ENCODE measurements at places on chromosomes 12 and 14. TPM values are rescaled to one million over a fixed set of nuclear protein-coding genes. Genes with fewer than 3 reads are reported as not detected.

- H3K36me3 ChIP-seq: no peaks in the 10 kb centered on the region
- H3K4me1 ChIP-seq: no peaks in the 10 kb centered on the region
- H3K27me3 ChIP-seq: peaks cover 38% of the 10 kb centered on the region
- no peak overlapping the region for H3K4me3 ChIP-seq
These were observed 3.6 kb upstream of the EML1 start for GRCh38 chr14:99789581-99789980.

GRCh38 chr12:92431146-92431545, 271.6 kb upstream of the PLEKHG7 start:
- no peaks in the 10 kb centered on the region for H3K27me3 ChIP-seq
- no peak overlapping the region for H3K4me3 ChIP-seq
- no peaks in the 10 kb centered on the region for H3K36me3 ChIP-seq
- no peak for DNase-seq
- H3K4me1 ChIP-seq: no peaks in the 10 kb centered on the region

DNA sequence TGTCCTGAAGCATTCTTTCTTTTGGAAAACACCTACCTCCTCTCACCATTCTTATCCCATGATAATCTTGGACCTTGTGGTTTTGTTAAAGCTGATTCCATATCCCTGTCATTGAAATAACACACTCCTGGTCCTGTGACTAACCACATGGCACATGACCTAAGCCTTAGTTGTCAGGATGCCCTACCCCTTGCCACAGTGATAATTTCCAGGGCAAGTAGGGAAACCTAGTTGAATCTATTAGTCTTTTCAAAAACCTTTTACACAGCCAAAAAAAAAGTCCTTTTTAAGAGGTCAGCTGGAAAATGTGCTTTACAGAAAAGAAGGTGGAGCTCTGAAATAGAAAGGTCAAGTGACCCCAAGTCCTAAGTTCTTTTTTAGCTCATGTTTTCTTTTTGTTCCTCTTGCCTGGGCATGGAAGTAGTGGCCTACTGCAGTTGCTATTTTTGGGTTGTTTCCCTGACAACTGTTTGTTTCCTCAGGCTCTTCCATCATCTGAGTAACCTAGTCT, 608.4 kb downstream of the LRFN5 start:
- H3K4me1 ChIP-seq: no peaks in the 10 kb centered on the region
- H3K27me3 ChIP-seq: no peaks in the 10 kb centered on the region
- no peak for DNase-seq
- no peak overlapping the region for H3K27ac ChIP-seq
- H3K36me3 ChIP-seq: no peaks in the 10 kb centered on the region
- no peak overlapping the region for H3K4me3 ChIP-seq

GRCh38 chr12:64669270-64669842, 59.1 kb downstream of the RASSF3 start:
- peak; percentile 84 for DNase-seq
- H3K27ac ChIP-seq: peak overlapping the region; percentile 99
- H3K4me3 ChIP-seq: peak overlapping the region; percentile 44
- no peaks in the 10 kb centered on the region for H3K36me3 ChIP-seq

DNA sequence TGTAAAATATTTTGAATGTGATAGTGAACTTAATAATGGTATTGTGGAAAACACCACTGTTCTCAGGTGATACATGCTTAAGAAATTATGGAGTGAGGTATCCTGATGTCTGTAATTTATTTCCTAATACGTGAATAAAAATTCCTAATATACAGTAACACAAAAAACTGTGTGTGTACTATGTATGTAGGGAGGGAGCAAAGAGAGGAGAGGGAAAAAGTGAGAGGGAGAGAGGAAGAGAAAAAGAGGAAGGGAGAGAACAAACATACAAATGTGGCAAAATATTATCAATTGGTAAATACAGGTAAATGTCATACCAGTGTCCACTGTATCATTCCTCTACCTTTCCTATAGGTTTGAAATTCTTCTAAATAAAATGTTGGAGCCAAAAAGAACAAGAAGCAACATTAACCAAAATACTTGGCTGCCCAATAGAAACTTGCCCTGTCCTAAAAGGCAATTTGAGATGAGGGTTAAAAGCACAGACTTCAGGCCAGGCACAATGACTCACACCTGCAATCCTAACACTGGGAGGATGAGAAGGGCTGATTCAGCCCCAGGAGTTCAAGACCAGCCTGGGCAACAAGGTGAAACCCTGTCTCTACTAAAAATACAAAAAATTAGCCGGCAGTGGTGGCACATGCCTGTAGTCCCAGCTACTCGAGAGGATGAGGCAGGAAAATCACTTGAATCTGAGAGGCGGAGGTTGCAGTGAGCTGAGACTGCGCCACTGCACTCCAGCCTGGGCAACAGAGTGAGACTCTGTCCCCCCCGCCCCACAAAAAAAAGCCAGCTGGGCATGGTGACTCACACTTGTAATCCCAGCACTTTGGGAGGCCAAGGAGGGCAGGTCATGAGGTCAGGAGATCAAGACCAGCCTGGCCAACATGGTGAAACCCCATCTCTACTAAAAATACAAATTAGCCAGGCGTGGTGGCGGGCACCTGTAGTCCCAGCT, 14.5 kb downstream of the R3HDM2 start:
- H3K36me3 ChIP-seq: peaks cover 8% of the 10 kb centered on the region
- no peak overlapping the region for H3K27ac ChIP-seq
- no peaks in the 10 kb centered on the region for H3K27me3 ChIP-seq

DNA sequence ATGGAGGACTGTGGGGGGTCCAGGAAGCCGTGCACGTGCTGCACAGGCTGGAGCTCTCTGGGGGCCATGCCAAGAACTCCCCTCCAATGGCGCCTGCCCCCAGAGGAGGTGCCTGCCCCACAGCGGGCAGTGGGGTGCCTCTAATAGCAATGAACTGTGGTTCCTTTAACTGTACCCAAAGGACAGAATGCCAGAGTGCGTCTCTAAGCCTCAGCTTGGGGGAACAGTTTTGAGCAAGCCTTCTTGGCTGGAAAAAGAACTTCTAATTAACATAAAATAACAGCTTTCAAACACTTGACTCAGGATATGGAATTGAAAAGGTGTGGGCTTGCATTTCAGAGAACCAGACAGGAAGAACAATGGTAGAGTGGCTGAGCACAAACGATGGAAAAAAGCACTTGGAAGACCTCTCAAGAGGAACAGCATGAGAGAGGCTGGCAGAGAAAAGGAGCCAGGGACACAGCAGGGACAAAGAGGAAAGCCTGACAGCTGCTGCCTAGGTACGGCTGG, 195.6 kb downstream of the TTC7B start:
- no peak overlapping the region for H3K27ac ChIP-seq
- peaks cover 4% of the 10 kb centered on the region for H3K4me1 ChIP-seq
- no peaks in the 10 kb centered on the region for H3K27me3 ChIP-seq
- no peaks in the 10 kb centered on the region for H3K36me3 ChIP-seq

- peaks cover 2% of the 10 kb centered on the region for H3K27me3 ChIP-seq
- H3K36me3 ChIP-seq: peaks cover 21% of the 10 kb centered on the region
- peaks cover 10% of the 10 kb centered on the region for H3K4me1 ChIP-seq
- peak overlapping the region; percentile 98 for H3K4me3 ChIP-seq
- DNase-seq: peak; percentile 31
- peak overlapping the region; percentile 100 for H3K27ac ChIP-seq
These were observed 830 bp downstream of the PPP4R3A start for GRCh38 chr14:91509083-91509877.

DNA sequence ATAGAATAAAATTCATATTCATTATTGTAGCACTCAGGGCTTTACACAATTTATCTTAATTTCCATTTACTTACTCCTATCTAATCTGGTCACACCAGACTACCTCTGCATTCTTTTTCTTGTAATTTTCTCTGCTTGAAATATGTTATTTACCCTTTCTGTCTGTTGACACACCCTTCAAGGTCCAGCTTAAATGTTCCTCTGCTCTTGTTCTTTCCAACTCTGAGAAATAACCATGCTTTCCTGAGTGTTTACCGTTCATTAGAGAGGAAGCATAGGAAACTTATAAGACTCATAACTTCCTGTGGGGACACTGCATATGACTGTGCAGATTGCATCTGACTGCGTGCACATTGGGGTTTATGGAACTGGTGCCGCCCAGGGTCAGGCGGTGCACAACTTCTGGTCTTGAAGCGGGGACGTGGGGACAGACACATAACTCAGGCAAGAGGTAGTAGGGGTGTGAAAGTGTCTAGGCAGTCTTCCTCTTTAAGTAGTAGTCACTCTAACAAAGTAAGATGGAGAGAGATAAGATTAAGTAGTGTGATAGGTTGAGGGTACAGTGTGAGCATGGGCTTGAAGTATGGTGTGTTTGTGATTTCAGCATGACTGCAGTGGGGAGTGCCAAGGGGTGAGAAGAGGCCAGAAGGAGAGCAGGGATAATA, 42.6 kb upstream of the FOXJ2 start:
- no peak overlapping the region for H3K4me3 ChIP-seq
- H3K27ac ChIP-seq: peak overlapping the region; percentile 0
- peaks cover 9% of the 10 kb centered on the region for H3K4me1 ChIP-seq
- no peaks in the 10 kb centered on the region for H3K27me3 ChIP-seq
- H3K36me3 ChIP-seq: no peaks in the 10 kb centered on the region

- no peak overlapping the region for H3K27ac ChIP-seq
- no peaks in the 10 kb centered on the region for H3K27me3 ChIP-seq
- DNase-seq: no peak
- H3K4me3 ChIP-seq: no peak overlapping the region
- H3K4me1 ChIP-seq: no peaks in the 10 kb centered on the region
These were observed 590.5 kb upstream of the LRFN5 start for GRCh38 chr14:41016213-41016612.

DNA sequence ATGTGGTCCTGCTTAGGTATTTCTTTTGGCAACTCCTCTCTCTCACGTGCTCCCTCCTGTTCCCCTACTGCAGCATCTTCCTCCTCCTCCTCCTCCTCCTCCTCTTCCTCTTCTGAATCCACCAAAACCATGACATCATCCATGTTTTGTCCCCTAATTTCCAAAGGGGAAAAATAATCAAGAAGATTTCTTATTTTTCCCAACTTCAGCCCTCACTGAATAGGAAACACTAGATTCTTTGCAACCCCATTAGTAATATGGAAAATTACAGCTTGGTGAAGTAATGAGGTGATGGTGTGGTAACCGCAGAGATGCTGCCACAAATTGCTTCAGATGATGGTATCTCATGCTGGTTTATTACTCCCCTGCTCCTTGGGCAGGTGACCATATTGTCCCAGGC, 7.5 kb upstream of the WSB2 start:
- no peak overlapping the region for H3K4me3 ChIP-seq
- no peak for DNase-seq
- no peaks in the 10 kb centered on the region for H3K27me3 ChIP-seq
- H3K27ac ChIP-seq: no peak overlapping the region

GRCh38 chr12:95182868-95183415, 34.3 kb downstream of the FGD6 start:
- no peaks in the 10 kb centered on the region for H3K4me1 ChIP-seq
- no peak overlapping the region for H3K27ac ChIP-seq
- no peak for DNase-seq
- H3K27me3 ChIP-seq: no peaks in the 10 kb centered on the region
- no peak overlapping the region for H3K4me3 ChIP-seq
- H3K36me3 ChIP-seq: no peaks in the 10 kb centered on the region

DNA sequence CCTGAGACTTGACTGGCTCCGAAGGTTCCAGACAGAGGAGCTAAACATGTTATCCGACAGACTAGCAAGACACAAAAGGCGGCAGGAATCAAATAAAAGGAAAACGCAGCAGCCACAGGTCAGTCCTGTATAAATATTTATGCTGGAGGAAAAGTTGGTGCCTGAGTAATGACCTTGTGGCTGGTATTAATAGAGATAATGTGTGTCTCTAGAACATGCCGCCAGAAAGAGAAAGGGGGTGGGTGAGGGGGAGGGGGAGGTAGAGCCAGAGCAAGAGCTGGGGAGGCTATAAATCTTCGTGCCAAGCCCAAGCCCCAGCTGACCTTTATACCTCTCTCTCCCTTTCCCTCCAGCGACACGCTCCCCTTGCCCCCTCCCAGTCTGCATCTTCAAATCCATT, 590.4 kb downstream of the MED13L start:
- DNase-seq: no peak
- no peaks in the 10 kb centered on the region for H3K36me3 ChIP-seq

DNA sequence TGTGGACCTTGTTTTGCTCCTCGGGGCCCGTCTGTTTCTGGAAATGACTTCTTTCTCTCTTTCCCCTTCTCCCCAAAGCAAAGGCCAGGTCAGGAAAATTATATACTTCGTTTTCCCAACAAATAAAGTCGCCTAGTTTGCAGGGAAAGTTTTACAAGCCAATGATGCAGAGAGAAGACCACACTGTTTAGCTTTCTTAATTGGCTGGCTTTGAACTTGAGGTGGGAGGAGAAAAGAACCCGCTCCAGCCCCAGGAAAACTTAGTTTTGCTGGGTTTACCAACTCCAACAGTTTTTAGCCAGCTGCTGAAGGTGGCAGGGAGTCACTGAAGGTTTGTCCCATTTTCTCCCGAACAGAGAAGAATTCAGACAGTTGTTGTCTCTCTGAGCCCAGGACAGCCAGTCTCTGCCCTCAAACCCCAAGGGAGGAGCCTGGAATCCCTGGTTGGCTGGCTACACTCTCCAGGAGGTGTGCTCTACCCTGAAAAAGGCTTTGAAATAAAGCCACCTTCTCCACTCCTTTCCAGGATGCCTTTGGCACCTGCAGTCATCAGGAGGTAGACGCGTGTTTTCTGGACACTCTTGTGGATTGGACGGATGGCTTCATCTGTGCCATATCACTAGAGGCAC, 24.8 kb downstream of the BCL11B start:
- no peak for DNase-seq
- H3K36me3 ChIP-seq: peaks cover 69% of the 10 kb centered on the region
- peaks cover 96% of the 10 kb centered on the region for H3K4me1 ChIP-seq
- H3K27me3 ChIP-seq: no peaks in the 10 kb centered on the region
- H3K27ac ChIP-seq: peak overlapping the region; percentile 66
- no peak overlapping the region for H3K4me3 ChIP-seq

The AKAP3 gene
- 0.76 TPM for total RNA-seq

The KLHDC1 gene
- 3.9 TPM for total RNA-seq

The CD163L1 gene
- total RNA-seq: 10.3 TPM

The CD163 gene
- total RNA-seq: 14.9 TPM

The KRT79 gene
- total RNA-seq: 1.0 TPM

Data from thymus (tissue), 14 donors.